ENCODE measurements at places on chromosomes 7 and 10.

DNA sequence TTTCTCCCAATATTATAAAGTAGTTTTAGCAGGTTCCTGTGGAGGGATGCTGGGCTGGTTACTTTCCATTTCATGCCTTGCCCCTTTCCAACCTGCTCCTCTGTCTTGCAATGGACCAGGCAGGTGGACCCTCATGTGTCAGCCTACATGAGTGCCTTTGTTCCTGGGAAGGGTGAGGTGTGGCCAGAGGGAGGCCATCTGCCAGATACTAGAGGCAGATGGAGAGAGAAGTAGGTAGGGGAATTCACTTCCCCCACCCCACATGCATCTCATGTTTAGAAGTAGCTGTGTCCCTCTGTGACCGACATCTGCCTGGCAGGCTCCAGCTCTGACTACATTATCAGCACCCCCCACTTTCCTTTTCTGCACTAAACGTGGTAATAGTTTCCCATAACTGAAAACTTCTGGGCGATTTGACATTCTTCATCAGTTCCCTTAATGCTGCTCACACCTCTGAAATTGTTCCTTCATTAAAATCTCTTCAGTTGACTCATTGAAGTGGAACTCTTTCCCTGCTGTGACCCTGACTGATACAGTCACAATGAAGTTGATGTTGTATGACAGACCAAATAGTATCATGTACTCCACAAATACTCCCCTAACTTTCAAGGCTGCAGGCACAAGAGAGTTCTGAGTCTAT, 396.3 kb upstream of the FZD8 start:
- no peak for DNase-seq
- H3K27me3 ChIP-seq = no peaks in the 10 kb centered on the region
- H3K36me3 ChIP-seq = no peaks in the 10 kb centered on the region
- H3K27ac ChIP-seq = no peak overlapping the region
- H3K4me1 ChIP-seq = no peaks in the 10 kb centered on the region

DNA sequence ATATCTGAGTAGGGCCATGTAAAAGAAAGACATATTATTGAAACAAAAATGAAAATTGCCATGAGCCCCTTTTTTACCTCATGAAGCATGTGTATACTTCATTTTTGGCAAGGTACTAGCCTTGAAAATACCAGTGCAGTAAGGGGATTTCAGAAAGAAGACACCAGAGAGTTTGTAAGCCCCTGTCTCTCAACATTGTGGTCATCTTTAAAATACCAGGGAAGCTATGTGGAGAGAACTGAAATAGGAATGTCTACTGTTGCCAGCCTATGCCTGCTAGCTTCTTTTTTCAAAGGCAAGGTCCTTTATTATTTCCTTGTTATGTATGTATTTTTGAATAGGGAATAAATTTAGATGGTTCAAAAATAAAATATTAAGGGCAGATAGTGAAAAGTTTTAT, 57.8 kb downstream of the CASD1 start:
- H3K4me1 ChIP-seq = no peaks in the 10 kb centered on the region
- H3K36me3 ChIP-seq = no peaks in the 10 kb centered on the region
- H3K27me3 ChIP-seq = no peaks in the 10 kb centered on the region
- no peak for DNase-seq
- H3K27ac ChIP-seq = no peak overlapping the region

DNA sequence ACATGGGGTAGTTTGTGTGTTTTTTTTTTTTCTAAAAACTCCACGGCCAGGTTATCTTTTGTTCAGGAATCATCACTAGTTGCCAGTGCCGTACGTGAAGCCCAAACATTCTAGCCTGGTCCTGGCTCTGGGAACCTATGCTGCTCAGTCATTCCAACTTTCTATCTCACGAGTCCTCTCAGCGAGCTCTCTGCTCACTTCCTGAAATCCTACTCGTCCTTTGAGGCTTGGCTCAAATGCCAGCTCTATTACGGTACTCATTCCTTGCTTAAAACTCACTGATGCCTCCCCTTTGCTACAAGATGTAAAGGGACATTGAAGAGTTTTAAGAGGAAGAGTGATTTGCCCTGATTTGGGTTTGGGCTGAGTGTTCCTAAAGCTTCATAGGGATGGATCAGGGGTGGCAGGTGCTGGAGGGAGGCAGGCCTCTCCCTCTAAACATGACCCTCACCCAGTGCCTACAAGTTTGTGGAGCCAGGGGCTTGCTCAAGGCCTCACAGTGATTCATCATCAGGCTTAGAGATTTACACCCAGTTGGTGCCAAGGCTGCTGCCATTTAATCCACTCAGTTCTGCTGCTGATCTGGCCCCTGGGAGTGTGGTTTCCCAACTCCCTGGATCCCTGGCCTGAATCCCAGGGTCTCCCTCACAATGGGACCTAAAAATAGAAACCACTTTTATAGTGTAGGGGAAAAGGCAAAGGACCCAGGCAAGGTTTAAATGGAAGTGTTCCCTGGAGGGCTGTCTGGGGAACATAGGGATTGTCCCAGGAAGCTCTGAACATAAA, 46.1 kb upstream of the R3HCC1L start:
- no peak overlapping the region for H3K4me3 ChIP-seq
- no peaks in the 10 kb centered on the region for H3K36me3 ChIP-seq
- no peaks in the 10 kb centered on the region for H3K27me3 ChIP-seq
- H3K4me1 ChIP-seq = no peaks in the 10 kb centered on the region

DNA sequence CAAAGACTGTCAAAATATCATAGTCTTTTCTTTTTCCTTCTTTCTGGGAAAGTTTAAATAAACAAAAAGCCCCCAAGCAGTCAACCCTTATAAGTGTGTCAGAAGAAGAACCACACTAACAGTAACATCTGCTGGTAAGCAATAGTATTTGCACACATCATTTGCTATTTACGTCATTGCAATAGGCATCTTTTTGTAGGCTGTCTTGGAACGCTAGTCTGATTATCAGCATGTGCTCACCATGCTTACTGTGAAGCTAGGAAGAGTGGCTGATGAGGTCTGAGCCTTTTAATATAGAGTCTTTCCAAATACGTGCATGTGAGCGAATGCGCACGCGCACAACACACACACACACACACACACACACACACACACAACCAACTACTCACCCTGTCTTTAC, 599.0 kb upstream of the TPK1 start:
- no peak for DNase-seq
- H3K27ac ChIP-seq = no peak overlapping the region
- no peaks in the 10 kb centered on the region for H3K27me3 ChIP-seq
- H3K36me3 ChIP-seq = no peaks in the 10 kb centered on the region
- H3K4me1 ChIP-seq = no peaks in the 10 kb centered on the region

GRCh38 chr7:116524221-116524608, 621 bp upstream of the CAV1 start:
- H3K4me1 ChIP-seq = no peaks in the 10 kb centered on the region
- no peak overlapping the region for H3K27ac ChIP-seq

DNA sequence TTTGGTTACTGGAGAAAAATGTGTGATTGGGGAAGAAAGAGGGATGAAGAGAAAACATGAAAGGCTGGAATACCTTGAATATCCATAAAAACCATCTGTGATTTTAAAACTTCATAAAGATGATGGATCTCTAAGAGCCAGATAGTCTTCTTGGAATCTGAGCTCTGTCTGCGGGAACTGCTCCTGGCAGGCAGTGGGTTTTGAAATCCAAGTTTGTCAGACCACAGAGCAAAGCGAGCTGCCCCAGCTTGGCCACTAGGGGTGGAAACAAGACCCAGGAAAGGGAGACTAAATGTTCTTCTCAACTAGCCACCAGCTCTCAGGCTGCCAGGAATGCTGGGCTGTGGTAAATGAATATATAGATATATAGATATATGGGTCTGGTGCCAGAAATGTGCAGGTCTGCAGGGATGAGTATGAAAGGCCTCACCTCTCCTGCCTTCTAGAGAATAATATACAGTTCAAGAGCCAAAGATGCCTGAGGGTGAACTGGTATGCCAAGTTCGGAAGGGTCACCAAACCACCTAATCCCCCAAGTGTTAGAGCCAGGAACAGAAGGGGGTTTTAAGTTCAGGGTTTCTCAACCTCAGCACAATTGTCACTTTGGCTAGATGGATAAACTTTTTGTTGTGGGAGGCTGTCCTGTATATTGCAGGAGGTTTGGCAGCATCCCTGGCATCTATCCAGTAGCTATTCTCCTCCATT, 208.8 kb downstream of the KCNMA1 start:
- H3K36me3 ChIP-seq = no peaks in the 10 kb centered on the region
- DNase-seq = no peak
- H3K4me3 ChIP-seq = no peak overlapping the region

- H3K4me3 ChIP-seq = no peak overlapping the region
These were observed 496.8 kb downstream of the TFEC start for GRCh38 chr7:115533785-115534184.

DNA sequence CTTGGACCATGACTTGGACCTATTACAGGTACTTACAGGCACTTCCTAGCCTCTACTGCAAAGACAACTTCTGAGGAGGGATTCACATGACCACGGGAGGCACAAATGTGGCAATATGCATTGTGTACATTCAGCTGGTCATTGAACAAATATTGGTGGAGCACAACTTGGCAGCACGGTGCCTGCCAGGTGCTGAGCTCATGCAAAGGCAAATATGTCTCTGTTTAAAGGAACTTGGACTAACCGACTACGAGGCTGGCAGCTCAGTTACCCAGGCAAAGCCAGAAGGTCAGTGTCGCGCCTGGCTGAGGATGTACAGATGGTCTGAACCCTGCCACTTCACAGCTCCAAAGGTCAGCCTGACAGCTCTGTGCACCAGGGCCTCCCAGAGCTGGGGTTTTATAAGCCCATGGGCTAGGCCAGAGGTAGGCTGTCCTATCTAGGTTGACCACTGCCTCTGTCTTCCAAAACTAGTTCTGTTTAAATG, 6.1 kb downstream of the DENND11 start:
- no peak overlapping the region for H3K4me3 ChIP-seq
- no peaks in the 10 kb centered on the region for H3K27me3 ChIP-seq
- H3K36me3 ChIP-seq = no peaks in the 10 kb centered on the region

- H3K27ac ChIP-seq = no peak overlapping the region
- no peaks in the 10 kb centered on the region for H3K4me1 ChIP-seq
- H3K4me3 ChIP-seq = no peak overlapping the region
- no peaks in the 10 kb centered on the region for H3K27me3 ChIP-seq
- DNase-seq = no peak
These were observed 24.0 kb downstream of the HOXA1 start for GRCh38 chr7:27071622-27072390.

- H3K4me1 ChIP-seq = no peaks in the 10 kb centered on the region
- no peaks in the 10 kb centered on the region for H3K36me3 ChIP-seq
- DNase-seq = no peak
- no peak overlapping the region for H3K4me3 ChIP-seq
- H3K27me3 ChIP-seq = no peaks in the 10 kb centered on the region
These were observed 111.8 kb downstream of the TBXAS1 start for GRCh38 chr7:139940866-139941265.

GRCh38 chr10:80540981-80541750, 3.5 kb downstream of the SH2D4B start:
- H3K4me3 ChIP-seq = no peak overlapping the region
- no peaks in the 10 kb centered on the region for H3K27me3 ChIP-seq
- no peak for DNase-seq
- H3K4me1 ChIP-seq = no peaks in the 10 kb centered on the region
- no peak overlapping the region for H3K27ac ChIP-seq
